Epithelial cell of proximal tubule (primary cell): ENCODE measurements at places on chromosomes 11 and 22. TPM values are rescaled to one million over a fixed set of nuclear protein-coding genes. Genes with fewer than 3 reads are reported as not detected.

The ELF5 gene
- total RNA-seq: not detected in 2 replicates

The VWCE gene
- total RNA-seq: 0.65 and 3.5 TPM in 2 replicates

The PANX3 gene
- total RNA-seq: not detected in 2 replicates

The KCNJ4 gene
- total RNA-seq: 0.07 TPM in 1 of 2 replicates, not detected in the other

The CRYBB2 gene
- 0.14 TPM in 1 of 2 replicates, not detected in the other for total RNA-seq

The PRG2 gene
- total RNA-seq: not detected in 2 replicates

The KRTAP5-2 gene
- total RNA-seq: not detected in 2 replicates
